Fibroblast of lung (primary cell): ENCODE measurements at places on chromosomes 5 and 9. TPM values are rescaled to one million over a fixed set of nuclear protein-coding genes. Genes with fewer than 3 reads are reported as not detected.

SHLD3 gene
- total RNA-seq = 3.5 and 4.4 TPM in 2 replicates

TRIO gene
- total RNA-seq = 139 and 281 TPM in 2 replicates

PCDHB12 gene
- total RNA-seq = 0.26 and 0.66 TPM in 2 replicates

NDOR1 gene
- total RNA-seq = 2.6 and 3.1 TPM in 2 replicates

GFI1B gene
- under 0.01 TPM in 1 of 2 replicates, not detected in the other for total RNA-seq

OTP gene
- not detected in 2 replicates for total RNA-seq

PCDHGA2 gene
- total RNA-seq = 2.8 and 4.5 TPM in 2 replicates

PIP5K1B gene
- under 0.01 TPM in 2 replicates for total RNA-seq

MCC gene
- 24.7 and 41.3 TPM in 2 replicates for total RNA-seq

DNA sequence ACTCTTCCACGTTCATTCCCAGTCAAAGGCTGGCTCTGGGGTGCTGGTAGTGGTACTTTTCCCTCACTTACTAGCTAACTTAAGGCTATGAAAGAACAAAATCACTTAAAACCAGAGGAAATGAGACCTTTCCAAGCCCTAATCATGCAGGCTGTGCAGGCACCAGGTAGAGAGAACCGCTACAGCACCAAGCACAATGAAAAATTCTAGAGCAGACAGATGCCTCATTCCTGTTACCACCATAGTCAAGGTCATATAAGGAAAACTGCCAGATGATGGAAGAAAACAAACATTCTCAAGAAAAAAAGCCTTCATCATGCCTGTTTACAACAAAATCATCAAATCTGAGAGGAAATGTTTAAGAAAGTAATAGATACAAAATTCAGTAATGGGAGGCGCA is 374.4 kb upstream of the PDE4D start:
- H3K27me3 ChIP-seq = no peaks in the 10 kb centered on the region
- H3K4me1 ChIP-seq = no peaks in the 10 kb centered on the region
- H3K36me3 ChIP-seq = no peaks in the 10 kb centered on the region
- no peak overlapping the region for H3K27ac ChIP-seq
- DNase-seq = no peak

DNA sequence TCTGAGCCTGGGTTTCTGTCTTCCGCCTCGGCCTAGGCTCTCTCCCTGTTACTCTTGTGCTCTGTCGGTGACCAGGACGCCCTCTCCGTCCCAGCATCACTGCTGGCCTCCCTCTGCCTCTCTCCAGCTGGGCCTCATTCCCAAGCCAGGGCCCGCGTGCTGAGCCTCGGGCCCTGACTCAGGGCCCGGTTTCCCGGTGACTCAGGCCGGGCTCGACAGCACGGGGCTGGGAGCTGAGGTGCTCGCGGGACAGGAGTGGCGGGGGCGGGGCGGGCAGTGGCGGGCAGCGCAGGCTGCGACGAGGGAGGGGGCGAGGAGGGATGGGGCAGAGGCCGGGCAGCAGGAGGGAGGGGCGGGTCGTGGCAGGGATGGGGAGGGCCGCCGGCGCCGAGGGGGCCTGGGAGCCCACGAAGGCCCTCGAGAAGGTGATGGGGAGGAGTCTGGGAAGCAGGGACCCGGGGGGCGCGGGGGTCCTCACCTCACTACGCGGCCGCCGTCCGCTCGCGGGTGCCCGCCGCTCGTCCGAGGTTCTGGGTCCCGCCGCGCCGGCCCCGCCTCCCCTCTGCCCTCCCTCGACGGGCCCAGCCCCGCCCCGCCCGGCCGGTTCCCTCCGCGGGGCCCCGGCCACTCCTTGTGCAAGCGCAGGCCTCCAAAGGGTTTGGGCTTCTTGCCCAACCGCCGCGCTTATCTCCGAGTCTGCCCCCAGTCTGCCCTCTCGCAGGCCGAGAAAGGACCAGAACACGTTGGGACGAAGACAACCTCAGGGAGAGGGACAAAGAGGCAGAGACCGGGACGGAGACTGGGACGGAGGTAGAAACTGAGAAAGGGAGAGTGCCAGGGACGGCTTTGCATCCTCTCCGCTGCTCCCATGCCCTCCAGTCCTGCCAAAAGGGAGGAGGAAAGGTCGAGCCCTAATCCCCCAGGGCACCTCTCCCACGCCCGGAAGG is at the start of gene ARAP3:
ARAP3 (minus strand) TSS at position 536 of the 947 bp plus-strand sequence. CDS start 1,744 bp downstream, outside the sequence.
- H3K4me3 ChIP-seq = peak within 1 kb of the TSS; percentile 64
- H3K4me1 ChIP-seq = peaks cover 15% of the 10 kb centered on the region
- H3K27me3 ChIP-seq = no peaks in the 10 kb centered on the region
- H3K36me3 ChIP-seq = peaks cover 2% of the 10 kb centered on the region

DNA sequence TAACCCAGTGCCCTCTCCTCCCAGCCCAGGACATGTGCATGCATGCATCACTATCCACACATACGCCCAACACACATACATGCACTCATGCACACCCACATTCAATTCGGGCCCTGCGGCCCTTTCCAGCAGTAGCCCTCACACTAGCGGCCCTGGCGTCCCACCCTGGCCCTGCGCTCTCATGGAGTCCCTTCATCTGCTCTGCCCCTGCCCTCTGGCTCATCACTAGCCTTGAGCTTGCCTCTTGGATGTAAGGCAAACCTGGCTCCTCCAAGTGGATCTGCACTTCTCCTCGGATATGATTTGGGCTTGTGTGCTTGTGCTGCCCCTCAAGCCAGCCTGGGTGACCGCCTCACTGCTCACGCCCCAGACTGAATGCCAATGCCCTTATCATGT is 147.2 kb downstream of the SEC61B start:
- peaks cover 20% of the 10 kb centered on the region for H3K4me1 ChIP-seq
- no peaks in the 10 kb centered on the region for H3K27me3 ChIP-seq
- no peaks in the 10 kb centered on the region for H3K36me3 ChIP-seq

GRCh38 chr5:161546470-161547301 is at the start of gene GABRB2:
Gene GABRB2 (minus strand): TSS chr5:161546725. CDS start chr5:161546643, 82 bp downstream.
- no peak within 1 kb of the TSS for H3K27ac ChIP-seq
- H3K36me3 ChIP-seq = no peaks in the 10 kb centered on the region
- H3K27me3 ChIP-seq = peaks cover 13% of the 10 kb centered on the region

DNA sequence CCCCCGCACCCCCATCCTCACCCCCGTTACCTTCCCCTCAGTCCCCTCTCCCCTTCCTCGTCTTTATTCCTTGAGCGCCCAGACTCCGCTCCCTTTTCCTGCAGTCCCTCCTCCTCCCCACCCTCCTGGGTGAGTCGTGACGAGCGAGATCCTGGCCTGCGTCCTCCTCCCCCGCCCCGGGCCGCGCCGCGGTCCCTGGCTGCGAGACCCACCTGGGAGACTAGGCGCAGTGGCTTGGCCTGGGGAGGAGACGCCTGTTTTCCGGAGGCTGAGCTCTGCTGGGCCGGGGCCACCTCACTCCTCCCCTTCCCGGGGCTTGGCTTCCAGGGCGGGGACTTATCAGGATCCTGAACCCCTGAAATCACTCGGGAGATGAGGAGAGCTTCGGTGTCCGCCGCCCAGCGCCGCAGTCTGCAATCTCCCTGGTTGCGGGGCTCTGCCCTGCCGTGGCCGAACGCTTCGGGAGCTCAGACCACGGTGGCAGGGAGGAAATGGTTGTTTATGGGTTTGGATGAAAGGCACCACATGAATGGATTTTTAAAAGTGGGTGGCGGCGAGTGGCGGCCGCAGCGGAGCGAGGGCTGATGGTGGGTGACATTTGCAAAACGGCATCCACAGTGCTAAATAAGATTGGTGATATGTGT is 984 bp downstream of the STXBP1 start:
- H3K36me3 ChIP-seq = no peaks in the 10 kb centered on the region
- H3K27ac ChIP-seq = peak overlapping the region; percentile 74
- peak overlapping the region; percentile 93 for H3K4me3 ChIP-seq
- DNase-seq = peak; percentile 73
- peaks cover 4% of the 10 kb centered on the region for H3K4me1 ChIP-seq

DNA sequence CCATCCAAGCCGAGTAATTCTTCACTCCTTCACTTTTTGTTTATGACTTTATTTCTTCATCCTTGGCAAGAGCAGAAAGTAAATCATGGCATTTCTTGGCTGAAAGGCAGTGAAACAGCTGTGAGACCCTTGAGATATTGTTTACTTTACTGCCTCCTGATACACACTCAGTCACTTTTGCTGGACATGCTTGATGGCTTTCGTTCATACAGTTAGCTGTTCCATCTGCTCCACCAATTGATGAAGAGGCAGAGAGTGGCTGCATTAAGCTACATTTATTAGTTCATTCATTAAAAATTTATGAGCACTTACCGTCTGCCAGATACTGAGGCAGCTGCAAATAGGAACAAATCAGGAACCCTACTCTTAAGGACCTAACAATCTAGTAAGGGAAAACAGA is 184.4 kb upstream of the OR13F1 start:
- H3K27ac ChIP-seq = no peak overlapping the region
- no peak overlapping the region for H3K4me3 ChIP-seq
- no peaks in the 10 kb centered on the region for H3K36me3 ChIP-seq
- no peaks in the 10 kb centered on the region for H3K27me3 ChIP-seq
- DNase-seq = no peak

- no peaks in the 10 kb centered on the region for H3K27me3 ChIP-seq
- H3K27ac ChIP-seq = no peak overlapping the region
- no peak overlapping the region for H3K4me3 ChIP-seq
- H3K36me3 ChIP-seq = no peaks in the 10 kb centered on the region
Observed at GRCh38 chr9:4262735-4263141, 37.1 kb downstream of the GLIS3 start.

DNA sequence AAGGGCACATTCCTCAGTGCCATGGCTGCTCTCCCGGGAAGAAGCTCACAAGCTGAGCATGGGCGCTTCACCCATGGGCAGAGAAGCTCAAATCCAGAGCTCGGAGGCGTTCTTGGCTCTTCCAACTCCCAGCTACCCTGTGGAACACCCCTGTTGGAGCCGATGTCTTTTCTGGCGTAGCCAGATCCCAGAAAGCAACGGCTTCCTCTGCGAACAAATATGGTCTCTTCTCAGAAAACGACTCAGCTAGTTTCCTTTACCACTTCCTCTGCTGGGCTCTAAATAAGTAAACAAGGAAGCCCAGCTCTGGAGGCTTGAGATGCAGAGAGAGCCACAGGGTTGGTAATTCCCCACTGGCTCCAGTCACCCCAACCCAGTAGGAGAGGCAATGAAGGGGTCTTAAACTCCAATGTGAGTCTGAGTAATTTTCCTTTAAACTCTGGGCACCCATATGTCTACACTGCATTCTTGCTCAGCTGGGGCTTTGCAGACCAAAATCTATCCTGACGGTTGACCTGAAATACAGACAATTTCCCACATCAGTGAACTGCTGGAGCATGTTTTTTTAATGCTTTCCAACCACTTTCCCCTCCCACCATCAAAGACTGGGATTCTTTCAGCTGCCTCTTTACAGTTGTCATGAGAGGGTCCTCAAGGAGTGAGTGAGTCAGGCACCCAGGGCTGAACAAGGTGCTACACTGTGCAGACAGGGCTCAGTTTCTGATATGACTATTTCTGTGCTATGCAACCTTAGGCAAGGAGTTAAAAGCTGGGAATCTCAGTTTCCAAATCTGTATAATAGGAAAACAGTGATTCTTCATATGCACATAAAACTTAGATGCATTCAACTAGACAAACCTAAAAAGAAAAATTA is at the start of gene LCP2:
LCP2 (minus strand) TSS at position 189 of the 874 bp plus-strand sequence; CDS start at position 23, 166 bp downstream.
- no peak within 1 kb of the TSS for H3K4me3 ChIP-seq
- no peak within 1 kb of the TSS for H3K27ac ChIP-seq
- no peaks in the 10 kb centered on the region for H3K4me1 ChIP-seq
- no peaks in the 10 kb centered on the region for H3K27me3 ChIP-seq
- no peak for DNase-seq

DNA sequence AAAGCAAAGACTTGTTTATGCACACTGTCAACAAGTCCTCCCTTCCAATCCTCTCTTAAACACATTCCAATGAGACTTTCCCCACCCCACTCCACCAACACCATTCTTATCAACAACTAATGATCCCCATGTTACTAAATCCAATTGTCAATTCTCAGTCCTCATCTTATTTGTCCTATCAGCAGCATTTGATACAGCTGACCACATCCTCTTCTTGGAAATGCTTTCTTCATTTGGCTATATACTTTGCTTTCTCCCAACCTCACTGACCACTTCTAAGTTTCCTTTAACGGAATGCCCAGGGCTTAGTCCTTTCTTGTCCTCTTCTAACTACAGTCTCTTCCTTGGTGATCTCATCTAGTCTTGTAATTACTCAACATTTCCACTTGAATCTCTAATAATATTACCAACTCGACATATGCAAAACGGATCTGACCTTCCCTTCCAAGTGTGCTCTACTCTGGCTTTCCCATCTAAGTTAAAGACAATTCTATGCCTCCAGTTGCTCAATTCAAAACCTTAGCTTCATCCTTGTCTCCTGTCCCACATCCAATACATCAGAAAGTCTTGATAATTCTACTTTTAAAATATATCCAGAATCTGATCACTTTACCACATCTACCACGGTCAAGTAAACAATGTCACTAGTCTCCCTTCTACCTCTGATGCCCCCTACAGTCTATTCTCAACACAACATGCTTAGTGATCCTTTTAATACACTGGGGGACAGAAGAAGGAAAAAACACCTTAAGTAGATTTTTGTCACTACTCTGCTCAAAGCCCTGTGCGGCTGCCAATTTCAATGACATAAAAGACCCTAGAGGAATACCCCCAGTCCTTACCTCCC is 25.5 kb downstream of the AGTPBP1 start:
- no peak overlapping the region for H3K4me3 ChIP-seq
- no peaks in the 10 kb centered on the region for H3K36me3 ChIP-seq
- H3K27ac ChIP-seq = no peak overlapping the region
- no peaks in the 10 kb centered on the region for H3K27me3 ChIP-seq
- no peaks in the 10 kb centered on the region for H3K4me1 ChIP-seq
- DNase-seq = no peak

- H3K36me3 ChIP-seq = no peaks in the 10 kb centered on the region
- H3K27ac ChIP-seq = no peak overlapping the region
- no peak overlapping the region for H3K4me3 ChIP-seq
Observed at GRCh38 chr5:88748666-88749065, 134.3 kb downstream of the MEF2C start.

- H3K27me3 ChIP-seq = no peaks in the 10 kb centered on the region
- H3K36me3 ChIP-seq = no peaks in the 10 kb centered on the region
- H3K4me3 ChIP-seq = no peak overlapping the region
- H3K27ac ChIP-seq = no peak overlapping the region
Observed at GRCh38 chr5:135671966-135672365, 93.2 kb upstream of the CXCL14 start.

GRCh38 chr9:93406371-93406770 is 45.1 kb upstream of the FAM120A start:
- no peak overlapping the region for H3K27ac ChIP-seq
- H3K27me3 ChIP-seq = no peaks in the 10 kb centered on the region
- H3K4me3 ChIP-seq = no peak overlapping the region
- no peaks in the 10 kb centered on the region for H3K36me3 ChIP-seq
- DNase-seq = no peak
